ENCODE measurements at places on chromosomes 6 and 20. TPM values are rescaled to one million over a fixed set of nuclear protein-coding genes. Genes with fewer than 3 reads are reported as not detected.

GRCh38 chr6:43776799-43777776, 7.1 kb downstream of the VEGFA start:
- H3K4me3 ChIP-seq: no peak overlapping the region
- H3K27me3 ChIP-seq: no peaks in the 10 kb centered on the region
- no peak for DNase-seq
- peaks cover 40% of the 10 kb centered on the region for H3K4me1 ChIP-seq
- H3K36me3 ChIP-seq: peaks cover 24% of the 10 kb centered on the region
- H3K27ac ChIP-seq: no peak overlapping the region

Gene AVP
- not detected for total RNA-seq

DNA sequence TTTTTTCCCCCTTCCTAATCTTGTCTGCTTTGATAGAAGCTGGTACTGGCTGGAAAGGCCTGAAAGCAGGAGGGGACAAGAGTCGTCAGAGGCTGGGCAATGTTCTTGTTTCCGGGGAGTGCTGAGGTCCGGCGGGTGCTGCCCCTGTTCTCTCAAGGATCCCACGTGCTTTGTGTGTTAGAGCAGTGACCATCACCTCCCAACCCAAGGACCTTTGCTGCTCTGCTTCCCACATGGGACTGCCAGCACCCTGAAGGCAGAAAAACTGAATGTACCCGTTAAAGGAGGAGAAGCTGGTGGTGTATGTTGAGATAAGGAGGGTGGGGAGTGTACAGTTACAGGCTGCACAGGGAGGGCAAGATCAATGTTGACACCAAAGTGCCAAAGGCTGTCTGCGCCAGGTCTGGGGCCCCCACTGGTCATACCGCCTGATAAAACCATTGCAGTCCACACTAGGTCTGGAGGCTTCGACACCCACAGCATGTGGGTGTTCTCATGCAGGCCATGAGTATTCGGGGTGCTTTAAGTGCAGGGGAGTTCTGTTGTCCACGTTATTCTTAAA, 15.0 kb downstream of the C20orf173 start:
- no peak for DNase-seq
- H3K27ac ChIP-seq: no peak overlapping the region
- H3K36me3 ChIP-seq: peaks cover 19% of the 10 kb centered on the region
- H3K4me1 ChIP-seq: peaks cover 3% of the 10 kb centered on the region
- no peaks in the 10 kb centered on the region for H3K27me3 ChIP-seq

Gene TUBB1
- not detected for total RNA-seq

Gene LAMP5
- total RNA-seq: 0.86 TPM

All from osteocyte (in vitro differentiated cells).